Transverse colon (tissue), 4 donors: ENCODE measurements at places on chromosomes 4 and X.
A peak's percentile ranks its signal among the peaks of the same experiment; 100 is the strongest.

GRCh38 chrX:11188664-11189063, 77.5 kb downstream of the HCCS start:
- no peak for DNase-seq

DNA sequence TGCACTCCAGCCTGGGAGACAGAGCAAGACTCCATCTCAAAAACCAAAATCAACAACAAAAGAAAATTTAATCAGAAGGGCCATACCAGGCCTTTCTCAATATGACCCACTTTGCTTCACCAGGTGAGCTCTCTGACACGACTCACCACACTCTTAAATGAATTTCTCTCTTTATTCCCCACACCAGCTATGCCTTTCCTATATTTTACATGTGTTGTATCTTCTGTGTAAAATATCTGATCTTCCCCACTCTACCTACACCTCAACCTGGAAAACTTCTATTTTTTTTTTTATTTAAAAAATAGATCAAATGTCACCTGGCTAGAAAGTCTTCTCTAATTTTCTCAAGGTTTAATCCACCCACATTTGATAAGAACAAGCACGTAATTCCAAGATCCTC, 77.6 kb upstream of the SLC39A8 start:
- DNase-seq, result no peak

DNA sequence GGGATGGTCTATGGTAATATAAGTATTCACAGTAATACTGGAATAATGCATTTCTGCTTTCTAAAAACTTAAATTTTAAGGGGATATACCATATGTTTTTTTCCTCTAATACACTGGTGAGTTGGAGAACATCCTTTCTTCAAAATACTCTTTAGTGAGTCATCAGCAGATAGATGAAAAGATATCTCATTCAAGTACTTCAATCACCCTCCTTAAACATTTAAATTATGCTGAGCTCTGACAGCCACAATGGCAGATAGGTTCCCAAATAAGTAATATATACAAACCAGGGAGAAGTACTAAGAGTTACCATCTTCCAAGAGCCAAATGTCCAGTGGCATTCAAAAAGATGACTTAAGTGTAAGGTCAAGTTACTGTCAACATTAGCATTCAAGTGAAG, 52.2 kb downstream of the AMMECR1 start:
- DNase-seq, result no peak

GRCh38 chr4:155735496-155735895, 23.3 kb upstream of the GUCY1B1 start:
- DNase-seq, result no peak

GRCh38 chr4:59540311-59540710, 1659.8 kb upstream of the ADGRL3 start:
- no peak for DNase-seq

GRCh38 chrX:45068569-45068968, 132.1 kb downstream of the DIPK2B start:
- no peak for DNase-seq

DNA sequence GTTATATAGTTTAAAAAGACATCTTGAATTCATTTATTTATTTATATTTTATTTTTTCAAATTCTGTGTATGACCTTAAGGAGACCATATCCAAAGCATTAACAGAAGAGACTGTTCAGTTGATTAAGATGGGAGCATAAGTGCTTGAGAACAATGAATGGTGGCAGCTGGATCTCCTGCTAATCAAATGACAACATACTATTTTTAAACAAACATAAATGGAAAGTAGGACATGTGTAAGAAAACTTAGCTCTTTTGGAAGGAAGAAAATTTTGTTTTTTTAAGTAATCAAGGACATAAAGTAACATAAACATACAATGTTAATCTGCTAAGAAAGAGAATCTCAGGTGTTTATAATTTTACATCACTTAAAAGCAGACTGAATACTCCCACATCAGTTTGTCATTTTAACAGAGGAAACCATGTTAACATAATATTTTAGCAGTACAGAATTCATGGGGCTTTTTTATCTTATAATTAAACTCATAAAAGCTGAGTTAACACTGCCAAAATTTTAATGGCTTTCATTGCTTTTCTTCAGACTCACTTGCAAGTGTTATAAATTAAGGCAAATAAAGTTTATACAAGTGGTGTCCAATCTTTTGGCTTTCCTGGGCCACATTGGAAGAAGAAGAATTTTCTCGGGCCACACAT, 95.1 kb downstream of the MAD2L1 start:
- DNase-seq, result no peak

GRCh38 chr4:38320833-38321232, 343.2 kb upstream of the KLF3 start:
- DNase-seq, result no peak

GRCh38 chrX:100969408-100969807, at the start of gene ARL13A:
Gene ARL13A, plus strand, starts transcription at chrX:100969708. Its CDS starts 3,982 bp downstream, at chrX:100973690.
- no peak for DNase-seq

- DNase-seq, result no peak
Measured at GRCh38 chr4:24033626-24034025, 143.8 kb upstream of the PPARGC1A start.

DNA sequence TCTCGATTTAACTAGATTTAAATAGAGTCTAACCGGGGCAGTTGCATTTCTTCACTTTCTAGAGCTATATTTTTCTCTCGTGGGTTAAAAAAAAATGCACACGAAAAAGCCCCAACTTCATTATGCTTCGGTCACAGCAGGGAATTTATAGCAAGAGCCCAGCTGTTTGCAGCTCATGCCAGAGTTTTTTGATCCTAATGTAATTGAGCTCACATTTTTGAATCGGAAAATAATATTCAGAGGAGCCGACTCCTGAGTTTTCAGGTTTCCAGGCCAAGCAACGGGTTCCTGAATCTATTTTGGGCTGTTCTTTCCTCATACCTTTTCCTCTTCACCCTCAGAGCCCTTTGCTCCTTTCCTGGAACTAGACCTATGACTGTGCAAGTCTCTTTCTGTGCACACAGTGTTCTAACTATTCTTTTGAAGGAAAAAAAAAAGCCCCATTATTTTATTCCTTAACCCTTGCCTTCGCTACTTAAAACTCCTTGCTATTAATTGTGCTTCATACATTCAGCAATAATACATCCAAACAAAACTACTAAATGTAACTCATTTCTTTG, 27.5 kb upstream of the ESX1 start:
- DNase-seq, result no peak

GRCh38 chrX:70509078-70509477, 64.4 kb downstream of the DLG3 start:
- no peak for DNase-seq

DNA sequence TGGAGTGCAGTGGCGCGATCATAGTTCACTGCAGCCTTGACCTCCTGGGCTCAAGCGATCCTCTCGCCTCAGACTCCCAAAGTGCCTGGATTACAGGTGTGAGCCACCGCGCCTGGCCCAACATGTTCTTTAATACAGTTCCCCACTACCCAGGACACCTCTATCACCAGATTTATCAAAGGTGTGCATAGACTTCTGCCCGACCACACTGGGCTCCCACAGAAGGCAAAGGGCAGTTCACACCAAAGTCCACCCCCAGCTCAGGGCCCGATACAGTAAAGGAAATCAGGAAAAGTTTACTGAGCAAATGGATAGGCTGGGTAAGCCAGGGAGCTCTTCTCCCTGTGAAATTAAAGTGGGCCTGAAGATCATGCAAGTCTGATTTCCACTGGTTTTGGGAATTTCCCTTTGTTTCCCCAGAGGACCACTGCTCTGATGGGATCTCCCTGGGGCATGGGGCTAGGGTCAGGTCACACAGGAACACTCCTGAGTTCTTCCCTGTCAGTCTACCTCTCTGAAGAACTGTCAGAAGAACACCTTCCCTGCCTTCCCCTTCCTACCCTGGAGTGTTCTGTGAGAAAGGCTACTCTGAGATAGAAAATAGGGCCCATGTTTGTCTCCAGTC, 17.7 kb upstream of the PIM2 start:
- DNase-seq, result no peak

DNA sequence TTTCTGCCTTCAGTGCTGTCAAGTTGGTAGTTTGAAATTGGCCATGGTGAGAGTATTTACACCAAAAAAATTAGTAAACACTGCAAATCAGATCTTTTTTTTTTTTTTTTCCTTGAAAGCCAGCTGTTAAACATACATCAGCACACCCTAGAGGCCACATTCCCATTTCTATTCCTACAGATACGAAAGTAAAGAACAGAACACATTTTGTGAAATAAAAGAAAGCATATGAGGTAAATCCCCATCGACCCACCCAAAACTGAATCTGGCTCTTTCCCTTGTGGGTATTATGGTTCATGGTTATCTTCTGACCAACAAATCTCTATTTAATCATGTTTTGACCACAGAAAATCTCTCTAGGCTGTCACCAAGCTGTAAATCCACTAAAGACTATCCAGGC, 41.8 kb upstream of the AP1AR start:
- DNase-seq, result no peak

DNA sequence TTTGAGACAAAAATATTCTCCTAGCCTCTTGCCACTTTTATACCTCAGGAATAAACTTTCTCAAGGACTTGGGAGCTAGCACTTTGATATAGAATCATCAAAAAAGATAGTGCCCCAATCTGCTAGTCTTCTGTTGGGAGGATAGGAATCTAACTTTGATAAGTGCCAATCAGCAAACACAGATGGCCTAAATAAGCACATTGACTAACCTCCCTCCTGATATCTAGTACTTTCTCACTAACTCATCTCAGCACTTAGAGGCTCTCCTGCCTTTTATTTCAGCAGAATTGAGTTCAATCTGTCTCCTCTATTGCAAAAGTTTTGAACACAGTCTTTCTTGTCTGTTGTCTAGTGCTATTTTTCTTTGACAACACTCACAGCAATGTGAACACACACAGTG, 798.4 kb upstream of the FTHL17 start:
- DNase-seq, result no peak

DNA sequence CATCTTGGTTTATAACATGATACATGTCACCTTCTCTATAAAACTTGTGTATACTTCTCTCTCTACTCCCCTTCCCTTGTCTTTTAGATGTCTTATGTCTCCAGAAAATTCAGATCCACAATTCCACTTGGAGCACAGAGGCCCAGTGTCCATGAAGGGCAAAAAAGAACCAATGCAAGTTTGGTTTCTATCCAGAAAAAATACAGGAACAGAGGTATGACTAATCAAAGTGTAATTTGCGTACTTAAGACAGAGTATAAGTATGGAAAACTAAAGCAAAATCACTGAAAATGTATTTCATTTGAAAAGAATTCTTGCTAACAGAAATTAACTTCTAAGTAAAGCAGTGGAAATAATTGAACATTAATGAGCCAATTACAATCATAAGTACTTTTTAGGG, 46.2 kb downstream of the GUCY1B1 start:
- DNase-seq, result no peak

DNA sequence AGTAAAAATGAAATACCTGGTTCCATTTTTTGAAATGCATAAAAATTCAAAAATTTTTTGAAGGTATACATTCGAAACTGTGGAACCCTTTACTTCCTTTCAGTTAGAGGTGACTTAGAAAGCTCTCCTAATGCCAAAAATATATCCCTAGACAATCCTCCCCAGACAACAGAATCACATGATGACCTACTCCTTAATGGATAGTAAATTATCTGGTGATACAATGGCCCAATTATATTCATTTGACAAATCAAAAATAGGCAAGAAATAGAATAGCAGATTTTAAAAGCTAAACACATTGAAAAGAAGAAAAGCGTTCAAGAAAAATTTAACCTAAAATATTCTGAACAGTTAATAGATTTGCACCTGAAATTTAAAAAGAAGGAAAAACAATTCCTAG, 3.5 kb upstream of the UGT2A2 start:
- no peak for DNase-seq

GRCh38 chr4:111230265-111230664, 607.4 kb upstream of the PITX2 start:
- no peak for DNase-seq

GRCh38 chr4:137998666-137999429, 243.3 kb downstream of the SLC7A11 start:
- DNase-seq, result no peak

DNA sequence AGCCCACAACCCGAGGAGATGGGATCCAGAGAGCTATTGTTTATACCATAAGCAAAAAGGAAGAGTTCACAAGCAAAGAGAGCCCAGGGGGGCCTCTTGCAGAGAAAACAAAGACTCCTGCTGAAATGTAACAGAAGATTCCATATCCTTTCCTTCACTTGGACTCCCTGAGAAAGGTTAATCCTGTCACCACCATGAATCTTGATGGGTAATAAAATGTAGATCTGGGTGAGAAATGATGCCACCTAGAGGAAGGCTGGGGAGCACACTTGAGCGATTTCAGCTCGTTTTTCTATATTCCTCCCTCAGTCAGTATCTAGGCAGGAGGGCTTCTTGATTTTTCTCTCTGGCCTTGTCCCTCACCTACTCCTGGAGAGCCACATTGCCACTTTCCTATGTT, 10.2 kb upstream of the KCNE5 start:
- DNase-seq, result no peak

DNA sequence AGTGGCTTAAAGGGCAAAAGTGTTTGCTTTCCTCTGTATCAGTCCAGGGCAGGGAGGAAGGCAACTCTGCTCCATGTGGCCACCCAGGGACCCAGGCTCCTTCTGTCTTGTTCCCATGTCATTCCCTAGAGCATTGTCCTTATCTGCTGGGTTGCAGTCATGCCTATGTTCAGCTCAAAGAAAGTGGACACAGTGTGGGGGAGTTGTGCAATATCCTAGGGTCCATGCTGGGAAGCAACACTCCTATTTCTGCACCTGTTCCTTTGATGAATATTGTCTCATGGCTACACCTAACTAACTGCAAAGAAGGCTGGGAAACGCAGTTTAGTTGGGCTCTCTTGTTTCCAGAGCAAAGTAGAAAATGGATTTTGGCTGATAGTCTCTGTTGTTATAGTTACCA, 107.0 kb upstream of the OTUD4 start:
- no peak for DNase-seq

DNA sequence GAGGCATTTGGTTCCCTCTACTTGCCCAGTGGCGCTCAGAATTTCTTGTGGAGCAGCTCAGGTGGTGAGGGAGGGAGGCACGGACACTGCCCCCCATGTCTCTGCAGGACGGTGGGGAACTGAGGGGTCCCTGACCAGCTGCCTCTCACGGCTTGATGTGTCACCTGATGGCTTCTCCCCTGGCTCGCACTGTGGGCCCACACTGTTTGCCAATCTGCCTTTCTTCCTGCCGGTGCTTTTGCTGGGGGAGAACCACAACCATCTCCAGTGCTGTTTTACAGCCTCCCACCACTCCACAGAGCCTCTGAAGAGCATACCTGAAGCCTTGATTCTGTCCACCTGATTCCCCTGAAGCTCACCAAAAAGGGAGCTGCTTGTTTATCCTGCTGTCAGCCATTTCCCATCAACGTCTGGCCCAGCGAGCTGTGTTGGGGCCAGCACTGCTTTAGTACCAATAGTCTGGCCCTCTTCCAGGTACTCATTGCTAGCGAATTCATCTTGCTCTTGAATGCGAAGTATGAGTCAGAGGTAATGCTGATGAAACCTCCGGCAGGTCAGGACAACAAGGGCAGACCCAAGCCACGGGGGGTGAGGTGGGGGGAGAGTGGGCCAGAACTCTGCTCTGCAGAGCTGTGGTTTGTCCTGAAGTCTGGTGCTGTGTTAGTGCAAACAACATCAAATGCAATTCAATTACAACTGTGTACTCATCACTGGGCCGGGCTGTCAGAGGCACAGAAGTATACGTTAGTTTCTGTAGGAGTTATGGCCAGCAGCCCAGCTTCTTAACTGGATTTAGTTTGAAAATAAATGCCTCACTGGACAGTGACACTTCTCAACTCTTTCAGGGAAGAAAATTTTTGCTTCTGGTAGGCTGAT, 208.3 kb upstream of the JADE1 start:
- DNase-seq, result peak; percentile 65
